ENCODE measurements at places on chromosomes 3 and 15. TPM values are rescaled to one million over a fixed set of nuclear protein-coding genes. Genes with fewer than 3 reads are reported as not detected.

BOC gene
- total RNA-seq = 0.52 TPM

CCR2 gene
- total RNA-seq = not detected

SST gene
- not detected for total RNA-seq

TOMM70 gene
- 52.1 TPM for total RNA-seq

MORC1 gene
- under 0.01 TPM for total RNA-seq

GRCh38 chr3:102193255-102193654 is 241.6 kb upstream of the ZPLD1 start:
- DNase-seq = peak; percentile 35

- no peak for DNase-seq
Observed at GRCh38 chr3:99159220-99159762, 257.8 kb upstream of the DCBLD2 start.

DNA sequence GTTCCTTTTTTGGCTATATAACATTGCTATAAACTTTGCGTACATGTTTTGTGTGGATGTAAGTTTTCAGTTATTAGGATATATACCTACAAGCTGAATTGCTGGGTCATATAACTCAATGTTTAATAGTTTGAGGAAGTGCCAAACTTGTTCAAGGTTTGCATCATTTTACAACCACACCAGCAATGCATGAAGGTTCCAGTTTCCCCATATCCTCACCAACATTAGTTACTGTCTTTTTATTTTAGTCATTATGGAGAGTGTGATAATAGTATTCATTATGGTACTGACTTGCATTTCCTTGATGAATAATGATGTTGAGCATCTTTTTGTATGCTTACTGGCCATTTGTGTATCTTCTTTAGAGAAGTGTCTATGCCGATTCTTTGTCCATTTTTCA is 112.3 kb downstream of the NR1I2 start:
- DNase-seq = no peak

DNA sequence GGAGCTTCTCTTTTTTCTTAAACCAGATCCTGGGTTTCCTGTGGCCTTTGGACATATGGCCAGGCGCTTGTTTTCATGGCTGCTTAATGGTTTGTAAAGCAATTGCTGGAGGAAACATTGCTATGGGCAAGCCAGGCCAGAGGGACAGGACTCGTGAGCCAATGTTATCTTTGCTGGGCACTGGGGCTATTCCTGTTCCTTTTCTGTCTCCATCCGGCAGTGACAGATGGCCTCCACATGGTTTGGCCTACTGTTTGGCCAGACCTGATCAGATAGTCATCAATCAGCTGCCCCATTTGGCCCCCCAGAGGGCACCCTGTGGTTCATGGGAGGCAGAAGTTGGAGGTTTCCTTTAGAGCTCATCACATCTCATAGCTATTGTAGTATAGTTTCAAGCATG is 326.1 kb upstream of the ROPN1 start:
- DNase-seq = no peak

- no peak for DNase-seq
Observed at GRCh38 chr15:61623746-61624145, 394.6 kb upstream of the RORA start.

- peak; percentile 40 for DNase-seq
Observed at GRCh38 chr3:25783661-25784512, 644 bp upstream of the NGLY1 start.

DNA sequence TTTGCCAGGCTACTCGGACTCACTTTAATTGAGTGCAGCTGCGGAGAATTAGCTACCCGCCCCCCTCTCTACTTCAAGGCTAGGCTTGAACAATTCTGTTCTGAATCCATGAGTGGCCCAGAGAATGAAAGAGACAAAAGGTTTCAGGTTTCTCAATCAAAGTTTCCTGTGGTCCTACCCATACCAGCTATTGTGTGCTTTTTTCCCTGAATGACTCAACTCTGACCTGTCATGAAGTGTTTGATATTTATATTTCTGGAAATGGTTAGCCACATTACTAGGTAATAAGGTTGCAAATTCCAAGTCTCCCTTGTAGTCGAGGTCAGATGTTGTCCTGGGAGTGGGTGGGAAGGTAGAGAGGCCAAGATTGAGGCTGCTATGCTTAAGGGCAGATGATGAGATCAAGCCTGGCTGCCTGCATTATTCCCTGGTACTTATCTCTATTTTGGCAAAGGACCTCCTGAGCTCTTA is 392.7 kb upstream of the TBL1XR1 start:
- peak; percentile 100 for DNase-seq

DNA sequence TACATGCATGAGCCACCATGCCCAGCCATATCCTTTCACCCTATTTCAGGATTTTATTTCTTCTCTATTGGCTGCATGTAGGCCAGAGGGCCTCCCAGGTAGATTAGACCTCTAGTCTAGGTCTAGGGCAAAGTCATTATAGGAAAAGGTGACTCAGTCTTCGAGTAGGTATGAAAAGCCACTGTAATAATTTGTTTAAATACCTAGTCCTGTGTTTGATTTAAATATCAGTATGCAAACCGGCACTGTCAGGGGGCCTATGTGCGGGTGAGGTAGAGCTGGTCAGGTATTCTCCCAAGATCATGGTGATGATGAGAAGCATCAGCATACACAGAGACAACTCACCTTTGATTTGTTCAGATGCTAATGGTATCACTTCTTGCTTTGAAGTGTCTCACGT is 101.4 kb upstream of the UMPS start:
- DNase-seq = no peak

GRCh38 chr3:39177708-39178332 is 14.6 kb downstream of the XIRP1 start:
- peak; percentile 92 for DNase-seq

DNA sequence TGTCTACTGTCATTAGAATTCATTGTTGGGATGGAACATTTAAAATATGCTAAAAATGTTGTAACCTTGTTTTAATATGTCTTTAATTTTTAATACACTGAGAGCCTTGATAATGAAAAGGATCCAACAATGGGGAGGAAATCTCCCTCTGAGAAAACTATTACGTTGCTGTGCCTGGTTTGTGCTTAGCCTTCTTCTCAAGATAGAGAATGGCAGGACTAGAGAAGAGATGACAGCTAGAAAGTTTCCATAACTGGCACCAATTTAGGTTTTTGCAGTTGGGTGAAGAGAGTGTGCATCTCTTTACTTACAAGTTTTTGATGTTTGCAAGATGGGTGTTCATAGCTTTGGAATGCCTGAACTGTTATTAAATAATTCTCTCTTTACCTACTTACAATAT is 42.6 kb upstream of the NANOGP8 start:
- no peak for DNase-seq

GRCh38 chr3:178483704-178484103 is 52.5 kb upstream of the KCNMB2 start:
- peak; percentile 45 for DNase-seq

DNA sequence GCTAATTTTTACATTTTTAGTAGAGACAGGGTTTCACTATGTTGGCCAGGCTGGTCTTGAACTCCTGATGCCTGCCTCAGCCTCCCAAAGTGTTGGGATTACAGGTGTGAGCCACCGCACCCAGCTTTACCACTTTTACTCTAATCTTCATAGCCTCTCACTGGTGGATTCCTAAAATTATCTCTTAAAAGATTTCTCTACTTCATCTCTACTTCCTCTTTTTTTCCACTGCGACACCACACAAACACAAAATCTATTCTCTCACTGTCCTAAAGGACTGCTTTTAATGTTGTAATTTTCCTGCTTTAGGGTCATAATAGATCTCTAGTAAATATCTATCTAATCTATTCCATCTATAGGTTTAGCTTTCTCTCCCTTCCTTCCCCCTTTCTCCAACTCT is 34.0 kb upstream of the TBL1XR1 start:
- no peak for DNase-seq

- DNase-seq = peak; percentile 75
Observed at GRCh38 chr3:160473221-160473620, 23.6 kb upstream of the TRIM59 start.

All from renal cortical epithelial cell (primary cell).